ENCODE measurements at places on chromosomes 4 and X.

DNA sequence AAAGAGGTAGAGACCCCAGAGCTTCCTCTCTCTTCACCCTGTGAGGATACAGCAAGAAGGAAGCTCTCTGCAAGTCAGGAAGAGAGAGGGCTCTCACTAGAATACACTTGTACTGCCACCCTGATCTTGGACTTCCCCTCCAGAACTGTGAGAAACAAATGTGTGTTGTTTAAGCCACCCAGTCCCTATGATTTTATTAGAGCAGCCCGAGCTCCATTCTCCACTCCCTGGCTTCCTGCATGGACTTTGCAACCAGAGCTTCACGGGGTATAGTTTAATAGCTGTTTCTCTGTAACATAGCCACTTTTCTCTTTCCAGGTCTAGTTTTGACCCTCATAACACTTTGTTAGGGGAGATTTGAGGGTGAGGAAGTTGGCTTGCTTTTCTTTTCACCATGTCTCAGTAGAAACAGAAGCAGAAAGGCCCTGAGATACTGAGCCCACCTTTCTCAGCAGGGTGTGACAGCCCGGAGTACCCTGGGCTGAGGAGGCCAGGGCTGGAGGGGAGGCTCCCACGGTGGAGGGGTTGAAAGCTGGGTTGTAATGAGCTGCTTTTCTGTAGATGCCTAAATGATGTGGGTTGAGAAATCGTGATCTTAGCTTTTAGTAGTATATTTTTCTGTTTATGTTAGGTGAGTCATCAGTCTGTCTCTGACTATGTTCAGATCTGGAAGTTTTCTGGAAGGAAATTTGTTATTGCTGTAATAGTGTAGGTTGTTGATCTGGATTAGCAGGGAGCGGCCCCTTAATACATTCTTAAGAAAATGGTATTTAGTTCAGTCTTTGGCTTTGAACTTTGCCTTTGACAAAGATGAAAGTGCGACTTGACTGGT lies 118.6 kb downstream of the PTTG2 start:
- no peak for DNase-seq

- DNase-seq, result no peak
Measured at GRCh38 chrX:21728276-21728968, 29.5 kb downstream of the SMPX start.

- DNase-seq, result no peak
Measured at GRCh38 chr4:88080626-88081025, 73.2 kb downstream of the PKD2 start.

DNA sequence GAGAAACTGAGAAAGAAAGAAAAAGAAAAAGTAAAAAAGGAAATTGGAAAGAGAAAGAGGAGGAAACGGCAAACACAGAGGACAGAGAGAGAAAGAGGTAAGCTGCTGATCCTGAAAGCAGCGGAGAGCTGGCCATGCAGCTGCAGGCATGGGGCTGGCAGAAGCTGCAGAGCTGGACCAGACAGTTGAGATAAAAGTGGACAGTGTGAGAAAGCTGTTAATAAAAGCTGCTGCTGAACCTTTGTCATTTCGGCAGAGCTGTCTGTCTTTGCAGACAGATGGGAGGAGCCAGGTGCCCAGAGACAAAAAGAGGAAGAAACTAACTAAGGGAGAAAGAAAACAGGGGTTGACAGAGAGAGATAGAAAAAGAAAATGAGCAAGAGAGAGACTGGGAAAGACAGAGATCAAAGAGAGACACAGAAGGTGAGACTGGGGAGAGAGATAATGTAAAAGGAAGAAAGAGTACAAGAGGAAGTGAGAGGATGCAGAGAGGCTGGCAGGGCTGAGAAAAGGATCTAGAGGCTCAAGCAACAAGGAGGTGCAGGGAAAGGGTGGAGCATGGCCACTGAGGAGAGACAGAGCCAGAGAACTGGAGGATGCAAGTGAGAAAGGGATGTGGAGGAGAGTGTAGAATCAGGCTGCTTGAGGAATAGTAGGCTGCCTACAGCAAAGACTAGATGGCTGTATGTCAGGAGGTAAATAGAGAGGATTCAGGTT lies 376.8 kb upstream of the FGF16 start:
- no peak for DNase-seq

DNA sequence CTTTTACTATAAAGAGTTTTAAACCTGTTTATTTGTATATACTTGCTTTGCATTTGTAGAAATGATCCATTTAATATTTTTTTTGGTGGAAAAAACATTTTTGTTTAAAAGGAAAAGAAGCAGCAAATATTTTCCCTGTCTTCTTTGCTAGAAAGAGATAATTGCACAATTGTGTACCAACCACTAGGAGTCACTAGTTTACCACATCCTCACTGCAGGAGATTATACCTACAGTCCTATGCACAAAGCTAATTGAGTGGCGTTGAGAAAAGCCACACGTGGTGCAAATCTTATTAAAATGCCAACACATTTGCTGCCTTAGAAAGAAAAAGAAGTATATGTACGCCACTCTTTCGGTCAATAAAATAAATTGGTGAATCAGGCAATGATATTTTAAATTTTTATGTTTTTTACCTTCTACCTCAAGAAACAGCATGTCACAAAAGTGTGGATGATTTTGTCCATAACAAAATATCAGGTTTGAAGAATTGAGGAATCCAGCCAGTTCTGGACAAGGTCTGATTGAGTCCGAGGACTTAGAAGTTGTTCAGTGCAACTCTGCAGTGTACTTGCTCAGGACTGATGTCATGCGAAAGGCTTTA lies 102.9 kb downstream of the GRXCR1 start:
- DNase-seq, result no peak

DNA sequence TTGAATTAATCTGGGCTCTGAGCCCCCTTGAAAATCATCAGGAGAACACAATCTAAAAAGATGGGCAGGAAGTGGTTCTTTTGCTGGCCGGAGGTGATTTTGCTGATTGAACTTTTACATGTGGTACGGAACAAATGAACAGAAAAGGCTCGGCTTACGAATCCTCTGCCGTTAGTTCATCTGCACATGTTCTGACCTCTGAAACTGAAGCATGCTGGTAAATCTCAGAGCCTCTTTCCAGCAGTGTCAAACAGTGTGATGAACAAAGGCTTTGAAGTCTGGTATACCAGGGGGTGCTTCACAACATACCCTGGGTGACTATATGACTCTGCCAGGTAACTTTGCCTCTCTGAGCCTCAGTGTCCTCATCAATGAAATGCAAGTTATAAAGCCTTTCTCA lies 194.2 kb upstream of the C1QTNF7 start:
- no peak for DNase-seq

- no peak for DNase-seq
Measured at GRCh38 chr4:99207069-99207743, 11.8 kb downstream of the ADH6 start.

- no peak for DNase-seq
Measured at GRCh38 chr4:29259556-29259955, 1460.6 kb upstream of the PCDH7 start.

DNA sequence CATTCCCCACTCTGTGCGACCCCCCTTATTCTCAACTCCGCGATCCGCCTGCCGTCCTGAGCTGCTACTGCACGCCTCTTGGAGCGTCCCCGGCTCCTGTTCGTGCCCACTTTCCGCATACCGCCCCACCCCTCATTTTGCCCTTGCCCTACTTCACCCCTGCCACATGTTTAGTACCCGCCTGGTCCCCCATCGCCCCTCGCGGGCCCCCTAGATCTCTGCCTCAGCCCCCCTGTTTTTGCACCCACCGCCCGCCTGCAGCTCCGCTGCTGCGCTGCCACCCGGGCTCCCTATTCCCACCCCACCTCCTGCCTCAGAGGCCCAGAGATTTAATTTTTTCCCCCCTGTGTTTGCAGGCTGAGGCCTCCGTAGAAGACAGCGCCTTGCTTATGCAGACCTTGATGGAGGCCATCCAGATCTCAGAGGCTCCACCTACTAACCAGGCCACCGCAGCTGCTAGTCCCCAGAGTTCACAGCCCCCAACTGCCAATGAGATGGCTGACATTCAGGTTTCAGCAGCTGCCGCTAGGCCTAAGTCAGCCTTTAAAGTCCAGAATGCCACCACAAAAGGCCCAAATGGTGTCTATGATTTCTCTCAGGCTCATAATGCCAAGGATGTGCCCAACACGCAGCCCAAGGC lies 1.4 kb downstream of the MAGED1 start:
- no peak for DNase-seq

DNA sequence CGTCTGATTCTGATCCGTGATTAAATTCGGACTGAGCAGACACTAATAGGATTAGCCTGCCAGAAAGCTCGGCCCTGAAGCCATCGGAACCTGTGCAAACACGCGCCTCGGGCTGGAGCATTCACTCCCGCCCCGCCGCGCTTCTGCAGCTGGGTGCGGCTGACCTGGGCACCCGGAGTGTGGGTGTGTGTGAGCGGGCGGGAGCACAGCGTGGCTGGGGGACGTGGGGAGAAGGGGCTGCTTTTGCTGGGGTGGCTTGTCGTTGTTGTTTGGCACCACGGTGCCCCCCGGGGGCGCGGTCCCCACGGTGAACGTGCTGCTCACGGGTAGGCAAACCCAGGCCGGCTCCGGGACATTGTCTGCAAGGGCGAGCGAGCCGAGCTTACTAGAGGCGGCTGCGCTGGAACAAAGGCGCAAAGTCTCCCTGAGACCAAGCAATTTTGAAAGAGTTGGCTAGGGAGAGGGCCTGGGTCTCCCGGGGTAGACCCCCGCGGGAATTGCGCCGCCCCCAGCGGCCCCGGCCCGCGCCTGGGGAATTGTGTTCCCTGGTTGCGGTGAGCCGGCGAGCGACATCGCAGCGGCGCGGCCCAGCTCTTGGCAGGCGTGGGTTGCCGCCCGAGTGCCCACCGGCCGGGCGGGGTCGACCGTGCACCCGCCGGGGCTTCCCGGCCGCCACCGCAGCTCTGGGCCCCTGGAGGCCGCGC lies 1.4 kb downstream of the MAMLD1 start:
- DNase-seq, result no peak

- DNase-seq, result no peak
Measured at GRCh38 chrX:47227334-47227583, 5.5 kb upstream of the USP11 start.

- no peak for DNase-seq
Measured at GRCh38 chr4:146308951-146309350, 94.6 kb downstream of the REELD1 start.

DNA sequence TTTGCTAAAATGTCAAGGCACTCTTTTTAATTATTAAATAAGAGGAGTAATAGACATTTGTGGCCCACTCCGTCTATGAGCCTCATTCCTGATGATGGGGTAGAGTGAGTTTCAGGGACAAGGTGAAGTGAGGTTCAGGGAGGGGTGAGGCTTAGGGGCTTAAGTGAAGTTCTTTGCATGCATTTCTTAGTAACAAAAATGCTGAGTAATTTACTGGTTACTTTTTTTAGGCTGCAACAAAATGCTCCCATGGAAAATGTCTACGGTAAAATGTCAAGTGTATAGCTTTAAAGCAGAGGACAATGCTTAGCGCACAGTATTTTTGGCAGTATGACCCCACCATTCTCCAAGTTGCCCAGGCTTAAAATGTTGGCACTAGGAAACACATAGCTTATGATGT lies 2.0 kb upstream of the USO1 start:
- DNase-seq, result no peak

DNA sequence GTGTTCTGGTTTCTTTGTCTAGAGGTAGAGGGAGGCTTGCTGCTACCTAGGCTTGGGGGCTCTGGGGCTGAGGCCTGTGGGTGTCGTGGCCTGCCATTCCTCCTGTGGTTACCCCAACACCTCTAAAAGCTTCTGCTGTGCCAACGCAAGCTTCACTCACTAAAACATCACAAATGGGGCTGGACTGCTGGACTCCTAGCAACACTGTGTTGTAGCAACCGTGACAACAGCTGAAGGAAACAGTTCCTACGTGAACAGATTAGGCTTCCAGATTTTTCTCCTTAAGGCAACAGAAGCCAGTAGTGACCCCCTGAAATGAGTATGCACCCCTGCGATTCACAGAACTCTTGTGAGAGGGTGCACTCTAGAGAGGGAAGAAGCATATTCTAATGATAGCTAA lies 138.3 kb upstream of the TEX13D start:
- DNase-seq, result no peak

DNA sequence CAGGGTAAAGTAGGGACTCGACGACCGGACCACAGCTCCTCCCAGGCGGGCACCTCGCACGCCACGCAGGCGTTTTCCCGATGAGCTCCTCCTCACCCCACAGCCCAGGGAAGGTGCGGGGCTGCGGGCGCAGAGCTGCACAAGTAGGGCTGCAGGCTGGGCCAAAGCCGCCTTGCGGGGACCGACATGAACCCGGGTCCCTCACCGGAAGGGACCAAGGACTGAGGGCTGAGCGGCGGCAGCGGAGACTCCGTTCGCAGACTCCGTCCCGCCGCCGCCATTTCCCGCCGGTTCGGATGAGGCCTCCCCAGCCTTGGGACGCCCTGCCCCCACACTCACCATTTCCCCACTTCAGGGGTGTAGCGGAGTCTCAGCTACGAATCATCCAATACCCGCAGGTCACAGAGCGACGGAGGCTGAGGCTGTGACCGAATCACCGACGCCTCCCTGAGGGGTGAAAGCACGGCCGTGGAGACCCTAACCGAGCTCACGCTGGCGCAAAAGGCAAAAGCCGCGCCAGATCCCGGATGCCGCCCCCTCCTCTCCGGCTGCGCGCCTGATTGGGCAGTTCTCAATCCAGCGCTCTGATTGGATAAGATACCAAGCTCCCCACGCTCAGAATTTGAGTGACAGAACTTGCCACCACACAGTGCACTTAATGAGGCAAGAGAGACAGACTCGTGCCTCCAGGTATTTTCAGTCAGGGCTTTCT lies at the start of gene ZNF732:
ZNF732 (minus strand) TSS at position 506 of the 712 bp plus-strand sequence; CDS start at position 342, 164 bp downstream.
- DNase-seq, result no peak

- no peak for DNase-seq
Measured at GRCh38 chr4:98682719-98683118, 24.3 kb upstream of the TSPAN5 start.

- no peak for DNase-seq
Measured at GRCh38 chr4:83019794-83020494, 9.3 kb upstream of the LIN54 start.

DNA sequence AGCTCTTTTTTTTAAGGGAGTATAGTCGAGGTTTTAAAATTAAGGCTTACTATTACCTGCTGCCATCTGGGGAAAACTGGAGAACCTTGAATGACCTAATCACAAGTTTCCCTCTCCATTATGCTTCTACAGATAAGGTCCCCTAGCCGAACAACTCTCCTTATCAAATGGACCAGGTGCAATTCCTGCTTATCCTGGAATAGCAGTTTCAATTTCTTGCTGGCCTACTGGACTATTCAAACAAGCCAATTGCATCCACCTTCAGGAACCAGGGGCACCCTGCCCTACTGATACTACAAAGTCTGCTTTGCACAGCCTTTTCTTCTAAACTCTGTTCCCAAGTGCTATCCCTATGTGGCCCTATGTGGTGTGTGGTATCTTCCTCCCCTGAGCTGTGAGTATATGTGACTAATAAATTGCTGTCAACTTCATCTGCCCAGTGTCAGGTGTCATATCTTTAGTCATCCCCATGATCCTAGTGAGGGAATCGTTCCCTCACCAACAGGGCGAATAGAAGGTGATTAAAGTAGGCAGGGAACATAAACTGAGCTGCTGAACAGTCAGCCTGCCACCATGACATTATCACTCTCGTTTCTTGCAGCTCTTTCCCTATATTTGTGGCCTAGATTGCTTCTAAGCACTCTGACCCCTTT lies 128.5 kb downstream of the ATG4A start:
- no peak for DNase-seq

- no peak for DNase-seq
Measured at GRCh38 chr4:5921101-5921980, 28.5 kb upstream of the CRMP1 start.

GRCh38 chr4:121863799-121864198 lies 6.5 kb downstream of the BBS7 start:
- DNase-seq, result no peak

- DNase-seq, result no peak
Measured at GRCh38 chr4:3786196-3786869, 20.1 kb downstream of the ADRA2C start.

Data from stimulated activated CD8-positive, alpha-beta memory T cell treated with anti-CD3 and anti-CD28 coated beads, Interleukin-2, amount 100 ng/mL, for 1 hour (primary cell).